Non-pigmented ciliary epithelial cell (primary cell): ENCODE measurements at places on chromosomes 4 and X.

DNA sequence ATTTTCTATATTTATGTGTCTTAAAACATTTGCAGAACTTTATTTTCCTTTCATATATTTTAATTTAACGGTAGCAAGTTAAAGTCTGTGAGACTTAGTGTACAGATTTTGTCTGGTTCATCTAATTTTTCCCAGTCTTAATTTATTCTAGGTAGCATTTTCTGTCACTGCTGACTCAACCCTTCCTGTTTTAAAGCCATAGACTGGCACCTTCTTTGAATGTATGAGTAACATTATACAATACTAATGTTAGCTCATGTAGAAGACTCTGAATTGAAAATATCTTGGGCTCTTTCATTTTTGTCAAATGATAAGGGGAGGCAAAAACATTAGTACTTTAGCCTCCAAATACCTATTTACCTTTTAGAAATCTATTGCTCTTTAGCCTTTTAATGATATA is 43.6 kb downstream of the BLTP1 start:
- DNase-seq, result no peak

DNA sequence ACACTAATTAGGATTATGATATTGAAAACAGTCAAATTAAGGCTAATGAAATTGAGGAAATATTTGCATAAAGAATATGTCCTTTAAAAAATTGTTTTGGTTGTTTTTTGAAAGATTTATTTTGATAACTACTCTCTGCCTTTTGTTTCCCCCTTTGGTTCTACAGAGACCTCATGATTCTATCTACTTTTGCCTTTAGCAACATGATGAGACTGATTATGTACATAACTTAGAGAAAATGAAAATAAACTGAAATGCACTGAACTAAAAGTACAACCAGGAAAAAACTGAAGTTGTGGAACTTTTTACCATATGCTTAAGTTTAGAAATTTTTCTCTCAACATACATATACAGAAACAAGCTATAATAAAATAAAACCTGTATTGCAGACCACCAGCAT is 21.4 kb downstream of the EXOC1 start:
- DNase-seq, result no peak

- DNase-seq, result no peak
Observed at GRCh38 chr4:7826176-7826908, 113.3 kb downstream of the AFAP1 start.

- no peak for DNase-seq
Observed at GRCh38 chr4:1027915-1028238, 16.5 kb downstream of the FGFRL1 start.
